ENCODE measurements at places on chromosomes 7 and 10. TPM values are rescaled to one million over a fixed set of nuclear protein-coding genes. Genes with fewer than 3 reads are reported as not detected.

The DHTKD1 gene
- 77.0 TPM for total RNA-seq

GRCh38 chr7:151342102-151342646 is 562 bp downstream of the NUB1 start:
- no peaks in the 10 kb centered on the region for H3K27me3 ChIP-seq
- peaks cover 6% of the 10 kb centered on the region for H3K36me3 ChIP-seq
- H3K4me3 ChIP-seq: peak overlapping the region; percentile 76
- peak; percentile 77 for DNase-seq
- peak overlapping the region; percentile 80 for H3K27ac ChIP-seq

- H3K36me3 ChIP-seq: no peaks in the 10 kb centered on the region
- H3K4me3 ChIP-seq: no peak overlapping the region
- no peak overlapping the region for H3K27ac ChIP-seq
- DNase-seq: no peak
Measured at GRCh38 chr10:21427804-21428481, 97.5 kb downstream of the SKIDA1 start.

The VSIR gene
- 61.2 TPM for total RNA-seq

The LIPF gene
- not detected for total RNA-seq

GRCh38 chr7:1725766-1726630 is 55.9 kb downstream of the ELFN1 start:
- DNase-seq: no peak
- no peak overlapping the region for H3K4me3 ChIP-seq
- H3K27me3 ChIP-seq: no peaks in the 10 kb centered on the region
- no peaks in the 10 kb centered on the region for H3K4me1 ChIP-seq

GRCh38 chr10:72732521-72732920 is 40.6 kb downstream of the MCU start:
- no peaks in the 10 kb centered on the region for H3K36me3 ChIP-seq
- no peak for DNase-seq
- no peak overlapping the region for H3K27ac ChIP-seq

GRCh38 chr7:120033114-120033513 is 239.9 kb upstream of the KCND2 start:
- no peak overlapping the region for H3K4me3 ChIP-seq
- no peaks in the 10 kb centered on the region for H3K27me3 ChIP-seq
- H3K4me1 ChIP-seq: no peaks in the 10 kb centered on the region
- DNase-seq: no peak

GRCh38 chr10:127398140-127398970 is 150.8 kb upstream of the NPS start:
- no peaks in the 10 kb centered on the region for H3K27me3 ChIP-seq
- H3K27ac ChIP-seq: no peak overlapping the region
- no peak for DNase-seq
- H3K36me3 ChIP-seq: no peaks in the 10 kb centered on the region
- H3K4me1 ChIP-seq: no peaks in the 10 kb centered on the region

Data from B cell (primary cell).